ENCODE measurements at places on chromosomes 13 and 19.

DNA sequence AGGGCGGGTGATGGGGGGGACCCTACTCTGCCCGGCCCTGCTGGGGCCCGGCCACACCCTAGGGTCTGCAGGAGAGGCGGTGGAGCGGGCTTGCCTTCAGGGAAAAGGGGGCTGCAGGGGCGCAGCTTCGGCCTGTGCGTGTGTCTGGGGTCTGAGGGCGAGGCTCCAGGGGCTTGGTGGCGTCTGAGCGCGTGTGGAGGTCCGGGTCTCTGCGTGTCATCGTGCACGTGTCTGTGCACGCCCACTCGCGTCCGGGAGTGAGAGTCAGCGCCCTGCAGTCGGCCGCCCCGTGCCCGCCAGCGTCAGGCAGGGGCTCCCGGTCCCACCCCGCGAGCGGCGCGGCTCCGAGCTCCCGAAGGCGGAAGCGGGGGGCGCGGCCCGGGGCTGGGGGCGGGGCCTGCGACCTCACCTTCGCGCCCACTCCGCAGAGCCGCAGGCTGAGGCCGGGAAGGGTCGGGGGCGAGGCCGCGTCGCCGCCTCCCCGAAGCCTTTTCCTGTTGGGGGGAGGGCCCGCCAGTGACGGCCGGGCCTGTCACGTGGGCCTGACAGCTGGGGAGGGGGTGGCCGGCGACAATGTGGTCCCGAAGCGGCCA, at the start of gene ARHGAP45:
Gene ARHGAP45, plus strand, starts transcription at position 420 of the 593 bp plus-strand sequence. CDS start 239 bp downstream, outside the sequence.
- DNase-seq = peak; percentile 87

DNA sequence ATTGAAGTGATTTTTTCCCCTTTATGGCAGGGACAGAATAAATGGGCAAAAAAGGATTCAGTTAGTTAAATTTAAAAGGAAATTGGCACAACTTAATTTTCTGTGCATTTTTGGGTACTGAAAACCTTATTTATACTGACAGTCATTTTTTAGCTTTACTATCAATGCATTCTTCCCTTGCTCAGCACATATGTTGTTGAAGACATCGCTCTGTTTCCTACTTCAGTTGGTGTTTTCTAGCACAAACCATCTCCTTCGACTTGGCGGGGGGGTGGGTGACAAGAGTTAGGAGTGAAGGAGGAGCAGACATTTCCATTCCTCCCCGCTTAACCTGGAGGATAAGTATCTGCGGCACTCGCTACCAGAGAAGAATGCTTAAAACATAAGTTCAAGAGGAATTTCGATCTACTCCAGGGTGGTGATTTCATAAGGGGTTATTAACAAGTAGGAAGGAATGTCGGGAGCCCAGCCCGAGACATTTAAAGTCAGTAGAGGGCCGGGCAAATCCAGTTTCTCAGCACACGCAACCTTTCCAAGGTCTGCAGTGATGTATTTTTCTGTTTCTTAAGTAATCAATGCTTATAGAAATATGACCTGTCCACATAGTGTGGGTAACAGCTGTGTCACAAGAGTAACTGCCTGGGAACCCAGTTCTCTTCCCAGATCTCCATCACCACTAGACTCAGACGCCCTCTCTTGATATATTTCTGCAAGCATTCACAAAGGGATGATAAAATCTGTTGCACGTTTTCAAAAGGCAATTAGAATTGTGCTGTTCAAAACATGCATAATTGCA, 525.8 kb downstream of the MYO16 start:
- DNase-seq = no peak

GRCh38 chr13:30216111-30216510, 91.2 kb downstream of the KATNAL1 start:
- no peak for DNase-seq

- DNase-seq = peak; percentile 75
These were observed 1.0 kb upstream of the CEACAM1 start for GRCh38 chr19:42529248-42529764.

- DNase-seq = no peak
These were observed 6.0 kb downstream of the COX6B2 start for GRCh38 chr19:55348317-55349034.

GRCh38 chr13:22285867-22286266, 615.0 kb downstream of the FGF9 start:
- DNase-seq = no peak

- DNase-seq = peak; percentile 71
These were observed 1.4 kb downstream of the RASA3 start for GRCh38 chr13:114130837-114131582.

DNA sequence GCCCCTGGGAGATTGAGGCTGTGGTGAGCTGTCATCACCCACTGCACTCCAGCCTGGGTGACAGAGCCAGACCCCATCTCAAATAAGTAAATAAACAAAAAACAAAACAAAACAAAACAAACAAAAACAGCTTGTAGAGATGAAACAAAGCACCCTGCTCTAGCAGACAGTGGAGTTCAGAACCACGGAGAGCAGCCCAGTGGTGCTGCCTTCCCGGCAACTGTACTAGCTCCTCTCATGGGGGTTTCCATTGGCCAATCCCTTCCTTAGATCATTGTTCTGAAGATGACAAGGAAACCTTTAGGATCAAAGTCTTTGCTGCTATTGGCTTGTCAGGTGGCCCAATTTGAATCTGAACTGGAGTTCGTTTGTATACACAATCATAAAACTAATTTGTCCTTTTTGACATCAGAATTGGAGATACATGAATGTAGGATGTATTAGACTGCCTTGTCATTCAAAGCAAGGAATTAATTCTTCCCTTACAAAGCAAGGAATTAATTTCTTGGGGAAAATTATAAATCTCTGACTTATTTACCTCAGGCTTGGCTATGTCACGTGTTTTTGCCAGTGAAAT, 19.7 kb upstream of the SYCN start:
- DNase-seq = no peak

- DNase-seq = no peak
These were observed 131.4 kb downstream of the TNFRSF19 start for GRCh38 chr13:23701636-23702035.

GRCh38 chr19:18870531-18871172, 25.3 kb downstream of the CERS1 start:
- DNase-seq = no peak

DNA sequence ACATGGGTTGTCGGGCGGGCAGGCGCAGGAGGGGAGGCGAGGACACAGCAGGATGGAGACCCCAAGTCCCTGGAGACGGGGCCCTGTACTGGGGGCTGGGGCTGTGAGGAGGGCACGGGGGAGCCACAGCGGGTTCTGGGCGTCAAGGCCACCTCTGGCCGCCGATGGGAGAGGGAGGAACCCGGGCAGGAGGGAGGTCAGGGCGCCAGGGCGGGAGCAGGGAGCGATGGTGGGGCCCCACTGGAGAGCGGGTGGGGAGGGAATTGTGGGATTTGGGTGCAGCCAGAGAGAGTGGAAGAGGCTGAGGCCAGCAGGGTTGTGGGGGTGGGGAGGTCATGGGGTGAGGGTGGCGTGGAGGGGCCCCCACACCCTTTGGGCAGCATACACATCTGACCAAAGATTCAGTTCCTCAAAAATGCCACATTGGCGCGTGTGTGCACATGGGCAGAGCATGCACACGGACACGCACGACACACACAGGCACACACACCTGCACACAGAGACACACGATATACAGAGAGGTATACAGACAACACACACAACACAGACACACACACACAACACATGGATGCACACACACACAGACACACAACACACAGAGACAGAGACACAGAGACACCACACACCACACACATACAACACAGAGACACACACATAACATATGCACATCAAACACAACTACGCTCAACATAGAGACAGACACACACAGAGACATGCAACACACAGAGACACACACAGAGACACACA, 54.9 kb downstream of the AP1M1 start:
- DNase-seq = no peak

GRCh38 chr13:114004420-114005205, 30.7 kb upstream of the C13orf46 start:
- no peak for DNase-seq

DNA sequence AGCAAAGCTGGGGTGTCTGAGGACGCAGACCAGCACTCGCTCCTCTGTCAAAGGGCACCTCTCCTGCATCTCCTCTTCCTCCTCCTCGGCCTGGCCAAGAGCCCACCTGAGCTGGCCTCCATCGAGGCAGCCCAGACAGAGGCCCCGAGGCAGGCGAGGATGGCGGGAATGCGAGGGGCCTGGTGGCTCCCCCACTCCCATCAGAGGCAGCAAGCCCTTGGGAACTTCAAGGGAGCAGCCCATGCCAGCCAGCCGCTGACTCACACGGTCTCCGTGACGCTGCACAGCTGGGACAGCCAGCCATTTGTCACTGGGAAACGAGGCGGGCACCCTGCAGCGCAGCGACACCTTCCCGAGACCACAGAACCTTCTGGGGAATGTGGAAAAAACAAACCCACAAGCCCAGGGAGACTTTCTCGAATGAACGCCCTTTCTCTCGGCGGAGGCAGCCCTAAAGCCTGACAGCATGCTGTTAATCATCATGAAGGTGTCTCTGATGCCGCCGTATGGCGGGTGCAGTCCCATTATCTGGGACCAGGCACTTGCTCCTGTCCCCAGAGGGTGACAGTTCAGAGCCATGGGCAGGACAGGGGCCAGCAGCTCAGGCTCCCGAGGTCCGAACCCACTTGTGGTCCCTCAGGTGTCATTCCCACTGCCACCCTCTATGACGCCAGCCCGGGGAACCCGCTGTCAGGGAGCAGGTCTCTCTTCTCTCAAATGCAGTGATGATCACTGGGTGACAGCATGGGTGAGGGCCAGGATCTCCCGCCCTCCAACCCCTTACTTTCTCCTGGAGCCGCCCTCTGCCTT, 53.0 kb downstream of the PEPD start:
- no peak for DNase-seq

GRCh38 chr19:43682824-43683661, 13.1 kb upstream of the PLAUR start:
- DNase-seq = no peak

DNA sequence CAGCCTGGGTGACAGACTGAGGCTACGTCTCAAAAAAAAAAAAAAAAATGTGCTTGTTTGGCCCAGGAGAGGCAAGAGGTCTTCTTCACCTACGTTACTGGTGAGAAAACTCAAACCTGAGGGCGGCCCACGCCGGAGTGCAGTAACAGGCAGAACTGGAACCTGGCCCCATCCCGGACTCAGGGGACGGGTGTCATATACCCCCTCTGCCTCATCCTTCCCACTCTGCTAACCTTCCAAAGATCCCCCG, 414 bp upstream of the ADAT3 start:
- DNase-seq = no peak

- no peak for DNase-seq
These were observed 105.4 kb downstream of the URI1 start for GRCh38 chr19:30047432-30047831.

DNA sequence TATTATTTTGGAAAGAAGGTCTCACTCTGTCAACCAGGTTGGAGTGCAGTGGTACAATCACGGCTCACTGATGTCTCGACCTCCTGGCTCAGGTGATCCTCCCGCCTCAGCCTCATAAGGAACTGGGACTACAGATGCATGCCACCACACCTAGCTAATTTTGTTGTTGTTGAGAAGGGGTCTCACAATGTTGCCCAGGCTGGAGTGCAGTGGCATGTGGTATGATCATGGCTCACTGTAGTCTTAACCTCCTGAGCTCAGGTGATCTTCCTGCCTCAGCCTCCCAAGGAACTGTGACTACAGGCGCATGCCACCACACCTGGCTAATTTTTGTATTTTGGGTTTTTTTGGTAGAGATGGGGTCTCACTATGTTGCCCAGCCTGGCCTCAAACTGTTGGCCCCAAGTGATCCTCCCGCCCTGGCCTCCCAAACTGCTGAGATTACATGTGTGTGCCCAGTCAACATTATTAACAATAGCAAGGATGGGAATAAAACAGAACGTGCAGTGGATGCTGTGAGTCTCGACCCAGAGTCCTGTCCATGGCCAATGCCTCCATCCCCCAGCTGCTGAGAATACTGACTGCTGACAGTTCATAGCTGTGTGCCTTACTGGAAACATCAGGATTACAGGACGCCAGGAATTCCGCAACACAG, 5.4 kb upstream of the MBD3L3 start:
- no peak for DNase-seq

- no peak for DNase-seq
These were observed 46.0 kb downstream of the MICU2 start for GRCh38 chr13:21557995-21558394.

DNA sequence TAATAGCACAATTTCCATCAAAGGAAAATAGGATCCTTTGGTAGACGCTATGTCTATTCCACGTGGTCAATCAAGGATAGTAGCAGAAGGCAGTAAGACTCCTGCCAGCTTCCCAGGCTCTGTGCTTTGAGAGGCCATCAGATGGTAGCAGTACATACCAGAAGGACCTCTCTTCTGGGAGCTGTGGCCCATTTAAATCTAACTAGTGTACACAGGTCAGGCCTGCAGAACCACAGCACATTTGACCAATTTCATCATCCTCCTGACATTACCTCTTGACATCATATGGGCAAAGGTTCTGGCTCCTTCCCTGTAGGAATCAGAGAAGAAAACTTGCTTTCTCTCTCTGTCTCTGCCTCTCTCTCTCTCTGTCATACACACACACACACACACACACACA, 229.6 kb upstream of the HTR2A start:
- no peak for DNase-seq

- no peak for DNase-seq
These were observed 1178.0 kb downstream of the OLFM4 start for GRCh38 chr13:54206626-54207025.

- no peak for DNase-seq
These were observed 72.1 kb downstream of the KATNAL1 start for GRCh38 chr13:30235216-30235615.

- no peak for DNase-seq
These were observed 95.0 kb upstream of the STARD13 start for GRCh38 chr13:33380487-33381079.

- no peak for DNase-seq
These were observed 2316.2 kb upstream of the PCDH20 start for GRCh38 chr13:63731896-63732295.

DNA sequence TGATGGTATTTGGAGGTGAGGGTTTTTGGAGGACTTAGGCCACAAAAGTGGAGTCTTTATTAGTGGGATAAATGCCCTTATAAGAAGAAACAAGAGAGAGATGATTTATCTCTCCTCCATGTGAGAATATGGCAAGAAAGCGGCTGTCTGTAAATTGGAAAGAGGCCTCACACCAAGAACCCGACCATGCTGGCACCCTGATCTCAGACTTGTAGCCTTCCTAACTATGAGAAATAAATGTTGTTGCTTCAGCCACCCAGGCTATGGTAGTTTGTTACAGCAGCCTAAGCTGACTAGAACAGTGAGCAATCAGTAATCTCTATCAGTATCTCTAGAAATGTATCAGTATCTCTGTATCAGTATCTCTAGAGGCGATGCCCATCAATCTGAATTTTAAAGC, 287.1 kb downstream of the OXGR1 start:
- no peak for DNase-seq

GRCh38 chr19:31387717-31388301, 38.6 kb upstream of the TSHZ3 start:
- no peak for DNase-seq

- peak; percentile 70 for DNase-seq
These were observed 630 bp downstream of the COQ8B start for GRCh38 chr19:40716031-40716481.

GRCh38 chr13:74299721-74300120, 165.5 kb upstream of the KLF12 start:
- DNase-seq = no peak

GRCh38 chr19:55426042-55426441, 17.1 kb downstream of the SHISA7 start:
- no peak for DNase-seq

Data from activated T-cell treated with anti-CD3 and anti-CD28 coated beads, Interleukin-2, amount 50 U/mL, for 1 hour (primary cell).